Trophoblast cell (in vitro differentiated cells and primary cell): ENCODE measurements at places on chromosomes 16 and 17.

- DNase-seq: no peak
These were observed 8.3 kb upstream of the FDXR start for GRCh38 chr17:74881073-74881472.

DNA sequence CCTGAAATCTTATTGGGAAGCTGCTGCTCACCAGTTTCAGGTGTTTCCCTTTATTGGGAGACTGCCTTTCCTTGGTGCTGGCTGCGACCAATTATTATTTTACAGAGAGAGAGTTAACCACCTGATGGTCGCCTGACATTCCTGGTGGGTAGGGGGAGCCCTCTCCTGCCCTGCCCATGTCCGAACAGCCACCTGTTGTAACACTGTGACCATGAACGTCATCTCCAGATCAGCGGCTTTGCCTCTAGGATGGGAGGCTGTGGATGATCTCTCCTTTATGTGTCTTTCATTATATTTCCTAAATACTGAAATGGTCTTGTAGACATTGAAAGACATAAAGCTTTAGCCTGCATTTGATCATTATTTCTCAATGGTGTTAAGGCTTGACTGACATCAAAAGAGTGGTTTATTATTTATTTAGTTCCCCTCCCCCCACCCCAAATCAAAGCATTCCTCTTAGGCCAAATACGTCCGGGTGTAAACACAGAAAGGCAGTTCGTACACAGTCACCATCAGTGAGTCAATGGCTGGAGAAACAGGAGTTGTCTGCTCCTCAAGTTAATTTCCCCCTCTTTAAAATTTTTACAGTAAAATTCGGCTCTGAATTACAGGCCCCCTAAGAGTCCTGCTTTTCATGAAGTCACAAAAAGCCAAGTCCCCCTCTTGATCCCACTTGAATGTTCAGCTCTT is 57.8 kb upstream of the CACNG5 start:
- DNase-seq: no peak

GRCh38 chr17:49180303-49180702 is 30.1 kb downstream of the GNGT2 start:
- peak; percentile 74 for DNase-seq

DNA sequence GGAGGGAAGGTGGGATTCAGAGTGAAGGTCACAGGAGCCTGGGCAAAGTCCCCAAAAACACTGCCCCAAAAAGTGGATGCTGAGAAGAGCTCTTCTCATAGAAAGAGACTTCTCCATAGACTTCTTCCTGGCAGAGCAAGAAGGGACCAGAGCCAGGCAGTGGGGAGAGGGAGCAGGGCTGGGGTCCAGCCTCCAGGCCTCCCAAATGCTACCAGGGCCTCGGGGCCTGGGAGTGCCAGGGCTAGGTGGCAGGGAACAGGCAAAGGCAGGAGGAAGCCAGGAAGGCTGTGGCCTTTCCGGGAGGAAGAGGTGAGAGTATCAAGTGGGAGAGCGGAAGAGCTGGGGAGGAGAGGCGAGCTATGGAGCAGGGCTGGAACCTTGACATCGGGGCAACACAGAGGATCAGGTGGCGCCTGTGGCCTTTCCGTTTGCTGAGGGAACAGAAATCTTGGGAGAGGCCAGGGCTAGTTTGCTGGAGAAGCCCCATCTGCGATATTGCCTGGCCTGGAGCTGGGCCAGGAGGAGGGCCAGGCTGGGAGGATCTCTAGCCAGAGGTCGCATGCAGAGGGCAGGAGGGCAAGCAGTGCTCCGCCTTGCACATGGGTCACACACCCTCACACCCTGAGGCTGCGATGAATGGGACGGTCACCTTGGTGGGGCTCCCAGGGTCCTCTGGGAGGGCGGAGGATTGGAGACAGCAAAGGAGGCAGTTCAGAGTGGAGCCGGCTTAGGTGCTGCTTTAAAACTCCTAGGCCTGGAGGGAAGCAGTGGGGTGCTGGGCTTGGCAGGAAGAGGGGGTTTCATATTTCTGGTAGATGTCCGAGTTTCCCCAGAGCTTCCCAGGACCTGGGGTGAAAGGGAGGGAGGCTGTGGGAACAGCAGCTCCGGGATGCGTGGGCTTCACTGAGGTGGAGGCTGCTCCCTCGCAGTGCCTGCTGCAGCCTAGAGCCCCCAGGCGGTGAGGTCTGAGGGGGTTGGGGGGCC is 3.4 kb downstream of the SLC16A5 start:
- no peak for DNase-seq

DNA sequence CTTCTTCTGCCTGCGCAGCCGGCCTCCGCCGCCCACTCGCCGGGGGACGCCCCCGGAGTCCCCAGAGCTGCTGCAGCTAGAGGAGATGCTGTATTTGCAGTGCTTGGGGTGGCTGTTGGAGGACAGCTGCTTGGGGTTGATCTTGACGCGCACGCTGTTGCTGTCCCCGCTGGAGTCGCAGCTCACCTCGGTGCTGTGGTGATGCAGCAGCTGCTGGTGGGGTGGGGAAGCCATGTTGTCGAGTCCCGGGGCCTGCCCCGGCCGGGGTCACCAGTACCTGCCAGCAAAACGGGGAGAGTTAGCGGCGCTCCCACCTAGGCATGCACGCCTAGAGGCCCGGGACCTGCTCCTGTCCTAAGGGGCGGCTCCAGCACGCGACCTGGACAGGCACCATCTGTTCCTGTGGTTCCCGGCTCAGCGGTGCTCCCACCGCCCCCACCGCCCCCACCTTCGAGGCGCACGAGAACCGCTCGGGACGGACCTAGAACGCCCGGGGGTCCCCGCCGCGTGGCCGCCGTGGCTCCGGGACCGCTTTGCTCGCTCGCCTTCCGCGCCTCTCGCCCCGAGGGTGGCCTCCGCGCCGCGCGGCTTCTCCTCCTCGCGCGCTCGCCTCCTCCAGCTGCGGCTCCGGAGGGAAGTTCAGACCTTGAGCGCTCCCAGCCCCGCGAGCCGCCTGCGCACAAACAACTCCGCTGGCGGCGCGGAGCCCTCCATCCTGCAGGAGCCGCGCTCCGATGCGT is 863 bp downstream of the ADCY9 start:
- peak; percentile 45 for DNase-seq

GRCh38 chr17:19752216-19753050 is 4.3 kb upstream of the ALDH3A1 start:
- peak; percentile 68 for DNase-seq

GRCh38 chr16:31696968-31697743 is 169.5 kb downstream of the AHSP start:
- peak; percentile 18 for DNase-seq

GRCh38 chr17:47288531-47289116 is 35.0 kb downstream of the ITGB3 start:
- no peak for DNase-seq

- DNase-seq: peak; percentile 45
These were observed 27.9 kb downstream of the IGFBP4 start for GRCh38 chr17:40470932-40471828.

DNA sequence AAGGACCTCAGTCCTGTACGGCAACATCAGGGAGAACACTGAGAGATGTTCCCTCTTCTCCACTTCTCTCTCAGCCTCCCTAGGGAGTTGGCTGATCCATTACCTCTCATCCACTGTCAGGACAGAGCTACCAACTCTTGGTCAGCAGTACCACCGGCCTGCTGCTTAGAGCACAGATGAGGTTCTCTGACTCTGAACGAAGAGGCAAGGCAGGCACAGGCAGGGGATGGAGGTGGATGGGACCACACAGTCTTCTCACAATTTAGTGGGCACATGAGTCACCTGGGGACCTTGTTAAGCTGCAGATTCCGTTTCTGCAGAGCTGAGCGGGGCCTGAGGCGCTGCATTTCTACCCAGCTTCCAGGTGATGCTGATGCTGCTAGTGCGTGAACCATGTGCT is 128.6 kb upstream of the CCL2 start:
- DNase-seq: no peak

- no peak for DNase-seq
These were observed 218.8 kb downstream of the C16orf95 start for GRCh38 chr16:87098361-87098760.

GRCh38 chr17:869567-870525 is 87.7 kb downstream of the MRM3 start:
- DNase-seq: peak; percentile 56

- peak; percentile 63 for DNase-seq
These were observed 4.8 kb downstream of the IL4R start for GRCh38 chr16:27318392-27319256.

GRCh38 chr17:82888583-82889495 is 49.0 kb upstream of the ZNF750 start:
- peak; percentile 47 for DNase-seq

- DNase-seq: no peak
These were observed 33.8 kb downstream of the COG1 start for GRCh38 chr17:73226556-73227172.

GRCh38 chr16:17212606-17213005 is 258.2 kb downstream of the XYLT1 start:
- no peak for DNase-seq

DNA sequence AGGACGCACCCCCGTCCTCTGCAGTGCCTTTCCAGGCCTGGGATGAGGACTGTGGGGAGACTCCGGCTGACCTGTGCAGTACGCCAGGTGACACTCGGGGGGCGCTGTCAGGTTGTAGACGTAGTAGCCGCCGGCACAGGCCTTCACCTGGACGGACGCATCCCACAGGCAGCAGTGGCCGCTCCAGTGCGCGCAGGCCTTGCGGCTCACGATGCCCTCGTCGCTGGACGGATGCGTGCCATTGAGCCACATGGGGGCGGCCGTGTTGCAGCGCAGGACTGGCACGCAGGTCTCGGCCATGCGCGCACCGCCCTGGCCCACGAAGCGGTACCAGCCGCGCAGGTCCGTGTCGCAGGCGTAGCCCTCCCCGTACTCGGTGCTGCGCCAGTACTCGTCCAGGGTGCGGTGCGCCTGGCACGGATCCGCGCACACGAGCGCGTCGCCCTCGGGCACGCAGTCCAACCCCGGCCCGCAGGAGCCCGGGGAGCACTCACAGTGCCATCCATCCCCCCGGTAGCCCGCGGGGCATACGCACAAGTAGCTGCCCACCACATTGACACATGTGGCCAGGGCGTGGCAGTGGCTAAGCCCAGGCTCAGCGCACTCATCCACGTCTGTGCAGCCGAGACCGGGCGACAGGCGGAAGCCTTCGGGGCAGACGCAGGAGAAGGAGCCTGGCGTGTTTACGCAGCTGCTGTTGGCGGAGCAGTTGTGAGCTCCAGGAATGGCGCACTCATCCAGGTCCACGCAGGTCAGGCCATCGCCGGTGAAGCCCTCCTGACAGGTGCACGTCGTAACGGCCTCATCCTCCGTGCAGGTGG is 3.9 kb downstream of the UMOD start:
- no peak for DNase-seq

DNA sequence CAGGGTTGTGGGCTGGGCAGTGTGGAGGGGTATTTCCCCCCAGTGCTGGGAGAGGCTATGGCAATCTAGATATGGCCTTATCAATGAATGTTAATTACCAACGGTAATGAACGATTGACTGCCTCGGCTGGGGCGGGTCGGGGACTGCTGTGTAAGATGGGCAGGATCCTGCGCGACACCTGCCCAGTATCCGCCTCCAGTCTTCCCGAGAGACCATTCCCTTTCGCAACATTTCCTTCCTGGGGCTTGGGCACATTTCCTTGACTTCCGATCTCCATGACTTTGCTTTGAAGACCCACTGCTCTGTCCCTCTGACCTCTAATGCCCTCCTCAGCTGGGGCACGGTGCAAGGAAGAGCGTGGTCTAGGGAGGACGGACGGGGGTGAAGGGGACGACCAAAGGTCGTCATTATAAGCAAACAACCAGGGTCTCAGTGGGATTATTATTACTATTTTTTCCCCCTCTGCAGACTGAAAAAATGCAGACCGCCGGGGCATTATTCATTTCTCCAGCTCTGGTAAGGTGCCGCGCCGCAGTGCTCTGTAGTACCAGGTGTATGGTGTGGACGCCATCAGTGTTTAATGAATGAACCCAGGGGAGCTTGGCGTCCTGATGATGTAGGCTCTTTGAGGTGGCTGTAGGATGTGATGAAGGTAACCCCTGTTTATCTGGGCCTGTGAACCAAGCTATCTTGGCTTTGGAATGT is 506 bp downstream of the ATP5MC1 start:
- no peak for DNase-seq

DNA sequence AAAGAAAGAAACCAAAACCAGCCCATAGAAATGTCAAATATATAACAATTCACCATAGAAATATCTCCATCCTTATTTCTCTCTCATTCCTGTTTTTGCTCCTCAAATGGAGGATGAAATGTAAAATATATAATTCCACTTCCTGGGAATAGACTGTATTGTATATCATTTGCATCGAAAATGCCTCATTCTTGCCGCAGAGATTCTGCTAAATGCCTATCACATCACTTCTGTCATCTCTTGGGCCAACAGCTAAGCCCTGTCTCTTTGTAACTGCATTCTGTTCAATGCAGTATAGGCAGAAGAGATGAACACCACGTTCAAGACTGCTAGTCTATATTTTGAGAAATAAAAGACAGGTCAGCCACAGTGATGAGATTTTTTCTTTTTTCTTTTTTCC is 956.3 kb upstream of the SOX9 start:
- DNase-seq: no peak

- peak; percentile 97 for DNase-seq
These were observed 3.4 kb upstream of the PRSS8 start for GRCh38 chr16:31138621-31139578.

DNA sequence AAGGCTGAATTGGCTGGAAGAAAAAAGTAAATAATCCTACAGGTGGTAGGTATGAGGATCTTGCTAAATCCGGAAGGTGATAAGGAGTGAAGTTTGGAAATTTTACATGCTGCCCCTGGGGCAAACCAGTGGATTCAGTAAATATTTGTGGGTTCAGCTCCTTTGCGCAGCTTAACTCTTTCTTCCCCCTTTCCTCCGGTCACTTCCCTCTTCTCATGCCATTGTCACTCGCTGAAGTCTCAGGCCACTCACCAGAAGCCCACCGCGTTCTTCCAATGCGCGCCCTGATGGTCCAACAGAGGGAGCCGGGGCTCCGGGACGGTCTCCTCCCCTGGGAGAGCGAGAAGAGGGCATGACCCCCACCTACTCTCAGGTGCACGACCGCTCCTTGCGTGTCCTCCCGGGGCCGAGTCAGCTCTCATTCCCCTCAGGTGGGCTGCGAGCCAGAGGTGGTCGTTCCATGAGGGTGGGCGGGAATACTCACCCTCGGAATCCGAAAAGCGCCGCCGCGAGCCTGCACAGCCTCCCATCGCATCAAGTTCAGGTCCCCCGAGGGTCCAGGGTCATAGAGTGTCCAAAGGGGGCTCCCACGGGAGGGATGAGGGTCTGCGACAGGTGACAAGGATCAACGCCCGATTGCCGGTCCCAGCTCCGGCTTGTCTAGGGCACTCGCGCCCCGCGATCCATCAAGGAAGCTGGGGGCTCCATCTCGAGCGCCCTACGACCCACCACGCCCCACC is 474 bp downstream of the CLN3 start:
- peak; percentile 79 for DNase-seq
